ENCODE measurements at places on chromosomes 4 and X.

DNA sequence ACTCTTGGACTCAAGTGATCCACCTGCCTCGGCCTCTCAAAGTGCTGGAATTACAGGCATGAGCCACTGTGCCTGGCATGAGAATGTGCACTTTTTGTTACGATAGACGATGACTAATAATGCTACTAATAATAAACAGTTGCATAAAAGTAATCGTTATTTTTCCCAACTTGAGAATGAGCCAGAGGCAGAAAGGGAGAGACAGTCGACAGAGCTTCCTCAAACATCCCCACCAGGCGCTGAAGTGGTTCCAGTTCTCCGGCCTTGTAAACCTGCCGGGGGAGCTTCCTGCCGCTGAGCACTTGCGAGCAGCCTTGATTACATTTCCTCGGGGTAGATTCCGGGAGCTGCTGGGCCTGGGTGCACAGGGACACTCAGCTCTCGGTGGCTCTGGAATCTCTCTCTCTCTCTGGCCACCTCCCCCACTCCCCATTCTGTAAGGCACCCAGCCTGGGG lies 8.9 kb upstream of the HTRA3 start:
- DNase-seq: no peak

DNA sequence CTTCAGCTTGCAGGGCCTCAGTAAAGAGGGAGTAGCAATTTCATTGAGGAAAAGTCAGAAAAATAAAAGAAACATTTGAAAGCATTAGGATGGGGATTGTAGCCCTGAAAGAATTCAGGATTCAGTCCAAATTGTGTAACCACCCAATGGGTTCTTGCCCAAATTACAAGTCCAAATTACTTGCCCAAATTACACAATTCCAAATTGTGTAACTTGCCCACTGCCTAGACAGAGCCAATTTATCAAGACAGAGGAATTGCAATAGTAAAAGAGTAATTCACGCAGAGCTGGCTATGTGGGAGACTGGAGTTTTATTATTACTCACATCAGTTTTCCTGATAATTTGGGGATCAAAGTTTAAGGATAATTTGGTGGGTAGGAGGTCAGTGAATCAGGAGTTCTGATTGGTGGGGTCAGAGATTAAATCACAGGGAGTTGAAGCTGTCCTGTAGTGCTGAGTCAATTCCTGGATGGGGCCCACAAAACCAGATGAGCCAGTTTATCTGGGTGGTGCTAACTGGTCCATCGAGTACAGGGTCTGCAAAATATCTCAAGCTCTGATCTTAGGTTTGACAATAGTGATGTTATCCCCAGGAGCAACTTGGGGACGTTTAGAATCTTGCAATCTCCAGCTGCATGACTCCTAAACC lies 18.1 kb upstream of the PAGE5 start:
- DNase-seq: no peak

DNA sequence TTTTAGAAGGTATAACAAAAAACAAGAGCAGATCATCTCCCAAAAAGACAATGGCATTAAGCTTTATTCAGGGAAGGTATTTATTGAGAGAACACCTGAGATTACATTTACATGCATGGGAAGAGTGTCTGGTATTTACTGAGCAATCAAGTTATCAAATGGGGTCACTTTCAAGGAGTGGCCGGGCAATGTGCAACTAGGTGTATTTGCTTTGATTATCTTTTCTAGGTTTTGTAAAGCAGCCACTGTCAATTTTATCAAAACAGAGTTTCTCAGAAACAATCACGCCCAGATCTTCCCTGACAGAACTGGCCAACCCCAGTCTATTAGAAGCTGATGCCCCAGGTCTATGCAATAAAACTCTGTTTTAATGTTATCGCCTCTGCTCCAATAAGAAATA lies 169.5 kb downstream of the GLRA2 start:
- DNase-seq: no peak

DNA sequence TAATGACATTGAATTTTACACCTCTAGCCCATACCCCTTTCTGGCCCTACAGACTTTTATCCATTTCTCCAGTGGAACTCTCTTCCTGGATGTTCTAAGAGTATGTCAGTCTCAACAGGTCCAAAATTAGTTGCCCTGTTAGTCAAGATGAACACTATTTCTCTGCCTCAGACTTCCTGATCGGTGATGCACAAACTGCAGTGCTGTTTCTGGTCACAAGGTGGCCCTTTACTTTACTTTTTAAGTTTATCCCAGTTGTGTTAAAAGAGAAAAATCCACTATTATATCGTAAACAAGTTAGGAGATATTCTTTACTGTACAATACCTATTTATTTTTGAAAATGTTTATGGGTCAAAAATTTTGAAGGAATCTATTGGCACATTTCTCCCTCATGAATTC lies 13.1 kb downstream of the TCEAL7 start:
- no peak for DNase-seq

GRCh38 chrX:119411959-119412358 lies 12.8 kb downstream of the SLC25A43 start:
- no peak for DNase-seq

DNA sequence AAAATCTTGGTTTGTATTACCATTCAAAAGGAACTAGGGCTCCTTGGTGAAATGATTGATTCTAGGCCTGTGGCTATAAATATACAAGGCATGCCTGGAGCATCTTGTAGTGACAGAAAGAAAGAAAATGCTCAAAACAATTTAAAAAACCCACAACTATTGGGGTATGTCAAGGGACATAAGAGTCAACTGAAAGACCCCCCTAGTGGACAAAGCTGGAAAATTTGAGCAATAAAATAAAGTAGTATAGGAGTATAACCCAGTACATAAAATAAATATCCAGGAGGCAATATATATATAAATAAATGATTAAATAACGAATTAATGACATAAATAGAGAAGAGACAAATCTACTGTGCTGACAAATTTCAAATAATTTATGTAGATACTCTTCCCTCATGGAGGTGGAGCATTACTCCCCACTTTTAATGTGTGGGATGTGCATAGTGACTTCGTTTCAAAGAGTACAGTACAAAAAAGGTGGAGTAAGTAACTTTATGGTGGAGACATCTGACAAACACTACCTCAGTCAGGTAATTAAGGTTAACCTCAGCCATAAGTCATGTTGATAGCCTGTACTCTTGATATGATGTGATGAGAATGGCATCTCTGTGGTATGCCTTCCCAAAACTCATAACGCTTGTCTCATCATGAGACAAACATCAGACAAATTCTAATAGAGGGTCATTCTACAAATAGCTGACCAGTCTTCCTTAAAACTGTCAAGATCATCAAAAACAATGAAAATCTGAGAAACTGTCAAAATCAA lies 185.0 kb upstream of the GLRA2 start:
- DNase-seq: no peak

GRCh38 chr4:138772366-138772765 lies 243.2 kb upstream of the NOCT start:
- DNase-seq: no peak

GRCh38 chr4:37885496-37885895 lies 5.4 kb upstream of the TBC1D1 start:
- DNase-seq: no peak

DNA sequence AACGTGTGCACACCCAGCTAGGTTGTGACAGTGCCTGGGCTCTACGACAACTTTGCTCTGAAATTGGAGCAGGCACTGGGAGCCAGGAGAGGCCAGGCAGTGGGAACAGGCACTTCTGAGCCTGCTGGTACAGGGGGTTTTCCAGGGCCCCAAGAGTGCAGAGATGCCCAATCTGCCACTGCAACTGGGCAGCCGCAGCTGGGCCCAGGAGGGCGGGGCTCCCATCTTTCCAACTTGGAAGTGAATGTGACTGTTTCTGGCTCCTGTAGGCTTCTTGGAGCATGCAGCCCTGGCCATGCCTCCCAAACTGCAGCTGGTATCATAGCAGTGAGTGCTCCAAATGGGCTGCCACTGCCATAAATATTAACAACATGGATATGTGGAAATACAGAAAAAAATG lies 465.1 kb upstream of the PABPC4L start:
- no peak for DNase-seq

- no peak for DNase-seq
Observed at GRCh38 chrX:94908171-94908570, 1234.2 kb downstream of the FAM133A start.

GRCh38 chrX:116417214-116417613 lies 19.2 kb upstream of the SLC6A14 start:
- no peak for DNase-seq

DNA sequence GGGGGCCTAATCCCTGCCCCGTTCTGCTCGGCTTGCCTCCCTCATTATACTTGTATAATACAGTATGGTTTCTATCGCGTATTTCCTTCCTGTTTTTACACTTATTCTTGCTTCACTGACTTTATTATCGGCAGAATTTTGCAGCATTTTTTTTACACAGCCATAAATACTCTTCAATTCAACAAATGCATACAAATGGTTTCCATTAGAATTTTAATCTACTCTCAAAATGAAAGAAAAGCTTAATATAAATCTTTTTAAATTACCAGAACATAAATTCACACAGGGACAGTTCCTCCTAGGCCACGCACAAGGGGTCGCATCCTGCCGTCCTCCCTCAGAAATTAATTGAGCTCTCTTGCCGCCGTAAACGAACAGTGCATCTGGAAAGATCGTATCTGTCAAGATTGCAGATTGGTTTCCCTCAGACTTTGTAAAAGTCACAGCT lies 42.9 kb downstream of the DCTD start:
- no peak for DNase-seq

DNA sequence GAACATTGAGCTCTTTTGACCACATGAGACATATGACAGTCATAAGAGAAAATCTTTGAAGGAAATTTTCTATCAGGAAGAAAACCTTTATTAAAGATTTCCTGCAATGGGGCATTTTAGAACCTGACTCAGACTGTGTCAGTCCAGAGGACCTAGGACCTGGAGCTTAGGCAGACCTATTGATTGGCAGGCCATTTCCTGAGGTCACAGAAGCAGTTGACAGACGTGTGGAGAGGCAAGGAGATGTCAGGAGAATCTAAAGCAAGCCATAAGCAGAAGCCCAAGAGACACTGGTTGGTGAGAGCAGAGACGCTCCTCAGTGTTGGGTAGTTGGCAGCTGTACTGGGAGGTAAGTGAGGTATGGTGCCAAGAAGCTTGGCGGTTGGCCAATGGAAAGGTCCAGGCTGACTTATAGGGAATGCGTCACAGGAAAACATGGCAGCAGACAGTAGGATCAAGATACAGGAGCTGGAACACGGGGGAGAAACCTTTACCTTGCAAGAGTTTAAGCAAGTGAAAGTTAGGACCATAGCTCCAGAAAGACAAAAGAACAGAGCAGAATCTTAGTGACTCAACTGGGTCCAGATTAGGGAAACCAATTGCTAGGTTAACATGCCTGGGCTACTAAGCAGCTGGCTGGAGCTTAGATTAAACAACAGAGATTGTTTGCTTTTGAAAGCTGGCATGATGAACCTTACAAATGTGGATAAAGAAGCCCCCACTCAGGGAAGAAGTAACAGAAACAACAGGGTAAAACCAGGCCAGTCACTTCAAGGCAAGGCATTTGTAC lies 18.6 kb downstream of the PALLD start:
- no peak for DNase-seq

- no peak for DNase-seq
Observed at GRCh38 chr4:67727124-67727850, 26.3 kb upstream of the UBA6 start.
